ENCODE measurements at places on chromosomes 4 and X.

DNA sequence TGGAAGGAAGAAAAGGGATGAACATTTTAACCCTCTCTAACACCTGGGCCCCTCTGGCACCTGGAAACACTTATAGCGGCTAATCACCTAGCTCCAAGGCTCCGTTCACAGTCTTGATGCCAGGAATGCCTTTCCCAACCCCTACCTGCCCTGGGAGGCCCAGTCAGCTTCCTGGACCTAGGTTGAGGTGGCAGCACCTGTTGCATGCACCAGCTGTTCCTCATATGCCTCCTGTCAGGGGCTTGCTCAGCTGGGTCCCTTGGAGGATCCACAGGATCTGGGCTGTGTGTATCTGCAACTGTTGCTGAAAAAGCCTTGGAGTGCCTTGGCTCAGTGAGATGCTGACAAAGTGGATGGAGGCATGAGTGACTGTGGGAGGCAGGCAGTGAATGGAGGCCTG, 4.4 kb downstream of the CFP start:
- no peak for DNase-seq

DNA sequence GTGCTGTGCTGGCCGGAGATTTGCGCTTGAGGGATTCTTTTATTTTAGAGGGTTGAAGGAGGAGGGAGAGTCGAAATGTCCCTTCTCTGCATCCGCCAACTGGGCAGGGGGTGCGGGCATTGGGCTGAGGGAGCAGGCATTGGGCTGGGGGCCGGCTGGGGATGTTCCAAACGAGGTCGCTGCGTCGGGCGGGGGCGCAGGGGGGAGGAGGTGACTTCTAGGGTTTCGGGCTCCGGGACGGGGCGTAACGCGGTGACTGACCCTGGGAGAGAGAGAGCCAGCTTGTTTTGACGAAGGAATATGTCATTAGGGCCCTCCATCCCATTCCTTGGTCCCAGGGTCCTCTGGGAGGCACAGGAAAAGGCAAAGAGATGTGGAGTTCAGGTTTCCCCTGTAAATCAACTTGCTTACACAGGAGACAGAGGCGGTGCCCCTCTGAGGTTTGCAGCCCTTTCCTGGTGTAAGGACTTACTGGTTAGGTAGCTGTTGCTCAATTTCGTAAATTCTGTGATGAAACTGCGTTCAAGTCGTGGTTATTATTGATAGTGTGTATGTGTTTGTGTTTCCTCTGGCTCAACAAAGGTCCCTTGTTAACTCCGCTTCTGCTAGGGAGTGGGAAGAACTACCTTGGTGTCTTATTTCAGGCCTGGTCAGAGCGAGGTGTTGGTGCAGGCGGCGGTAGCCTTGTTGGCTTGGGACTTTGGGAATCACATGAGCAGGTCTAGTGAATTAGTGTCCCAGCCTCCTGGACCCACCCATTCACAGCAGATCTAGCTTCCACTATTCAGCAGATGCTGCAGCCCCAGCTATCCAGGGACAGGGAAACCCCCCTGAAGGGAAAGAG, 716 bp downstream of the FHIP1A start:
- no peak for DNase-seq

- no peak for DNase-seq
Observed at GRCh38 chr4:179989975-179990374, 2253.2 kb upstream of the TENM3 start.

DNA sequence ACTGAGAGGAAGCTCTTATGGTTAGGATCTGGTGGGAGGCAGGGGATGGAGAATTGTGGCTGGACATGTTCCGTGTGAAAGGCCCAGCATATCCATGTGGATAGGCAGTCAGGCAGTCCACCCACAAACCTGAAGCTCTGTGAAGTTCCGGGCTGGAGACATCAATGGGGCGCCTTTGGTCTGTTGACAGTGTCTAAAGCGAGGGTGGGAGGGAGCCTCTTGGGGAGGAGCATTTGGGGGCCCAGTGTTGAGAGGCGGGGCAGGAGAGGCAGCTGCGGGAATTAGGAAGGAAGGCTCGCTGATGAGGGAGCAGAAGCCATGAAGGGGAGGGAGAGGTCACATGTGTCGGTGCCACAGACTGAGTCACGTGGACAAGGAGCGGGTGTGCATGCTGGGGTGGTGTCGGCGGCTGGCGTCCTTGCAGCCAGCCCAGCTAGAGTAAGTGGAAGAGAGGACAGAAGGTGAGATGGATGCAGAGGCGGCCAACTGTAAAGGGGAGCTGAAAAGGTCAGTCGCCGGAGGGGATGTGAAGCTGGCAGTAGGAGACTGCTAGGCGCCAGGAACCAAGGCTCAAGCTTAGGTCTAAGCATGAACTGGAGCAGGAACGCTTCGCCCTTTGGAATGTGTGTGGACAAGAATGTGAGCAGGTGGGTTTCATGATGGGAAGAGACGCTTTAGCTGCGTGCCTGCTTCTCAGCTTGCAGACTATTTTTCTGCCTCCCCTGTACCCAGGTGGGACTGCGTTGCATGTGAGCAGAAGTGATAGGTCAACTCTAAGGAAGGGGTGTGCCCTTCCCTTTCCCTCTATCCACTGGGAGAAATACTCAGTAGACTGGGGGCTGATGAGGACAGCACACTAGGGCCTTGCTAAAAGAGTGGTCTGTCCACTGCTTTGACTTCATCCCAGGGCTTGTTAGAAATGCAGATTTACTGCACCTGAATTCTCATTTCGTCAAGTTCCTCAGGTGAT, 44.0 kb upstream of the TLR2 start:
- no peak for DNase-seq

- no peak for DNase-seq
Observed at GRCh38 chrX:100731441-100732281, at the start of gene SYTL4. SYTL4 (minus strand) TSS chrX:100732121; CDS start chrX:100702037, 30,084 bp downstream.

- no peak for DNase-seq
Observed at GRCh38 chr4:107255596-107255995, 219.5 kb upstream of the DKK2 start.

- no peak for DNase-seq
Observed at GRCh38 chrX:153674219-153674851, 722 bp upstream of the PNCK start.

DNA sequence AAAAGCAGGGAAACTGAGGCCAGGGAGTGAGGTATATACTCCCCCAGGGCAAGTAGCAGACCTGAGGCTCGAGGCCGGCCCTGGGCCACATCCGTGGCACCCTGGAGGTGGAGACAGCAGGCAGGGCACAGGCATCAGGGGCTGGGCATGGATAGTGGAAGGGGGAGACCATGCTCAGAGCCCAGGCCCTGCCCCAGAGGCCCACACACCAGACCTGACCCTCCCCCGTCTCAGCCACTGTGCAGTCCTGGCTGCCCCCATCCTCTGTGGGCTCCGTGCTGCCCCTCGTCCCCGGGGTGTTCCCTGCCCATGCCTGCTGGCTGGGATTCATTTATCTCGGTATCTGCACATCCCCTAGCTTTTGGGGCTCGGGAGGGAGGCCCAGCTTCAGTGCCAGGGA, 103.1 kb upstream of the NKX1-1 start:
- DNase-seq = no peak
